Thoracic aorta (tissue), 2 donors: ENCODE measurements at places on chromosomes 12 and 14.

GRCh38 chr12:121467638-121468498, 68.0 kb downstream of the RNF34 start:
- DNase-seq: peak; percentile 10

- DNase-seq: no peak
Measured at GRCh38 chr14:55201219-55202101, 10.1 kb upstream of the DLGAP5 start.

DNA sequence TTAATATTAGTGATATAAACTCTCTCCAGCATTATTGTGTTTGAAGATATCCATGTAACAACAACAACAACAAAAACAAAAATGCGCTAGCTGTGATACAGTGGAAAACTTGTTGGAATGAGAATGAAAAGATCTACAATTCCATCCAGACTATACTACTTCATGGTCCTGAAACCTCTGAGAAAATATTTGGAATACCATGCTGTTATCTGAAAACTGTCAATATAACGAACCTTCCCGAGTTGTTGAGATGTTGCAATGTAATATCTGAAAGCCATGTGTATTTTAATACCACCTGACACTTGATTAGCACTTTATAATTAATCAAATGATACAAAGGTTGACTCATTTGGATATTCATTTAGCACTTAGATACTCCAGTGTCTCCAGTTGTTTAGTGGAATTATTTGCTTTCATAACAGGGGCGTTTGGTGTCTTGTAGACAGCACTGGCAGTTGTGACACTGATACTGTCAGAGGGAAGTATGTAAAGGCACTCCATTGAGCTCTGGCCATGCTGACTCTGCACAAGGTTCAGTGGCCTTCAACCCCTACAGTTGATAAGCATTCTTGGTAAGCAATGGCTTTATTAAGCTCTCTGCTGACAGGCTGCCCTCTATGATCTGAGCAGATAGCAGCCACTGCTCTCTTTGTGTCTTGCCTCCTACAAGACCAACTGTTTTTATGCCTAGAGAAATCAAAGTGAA, 447.1 kb upstream of the SEL1L start:
- DNase-seq: no peak

GRCh38 chr14:98840091-98840490, 431.9 kb downstream of the BCL11B start:
- DNase-seq: no peak

DNA sequence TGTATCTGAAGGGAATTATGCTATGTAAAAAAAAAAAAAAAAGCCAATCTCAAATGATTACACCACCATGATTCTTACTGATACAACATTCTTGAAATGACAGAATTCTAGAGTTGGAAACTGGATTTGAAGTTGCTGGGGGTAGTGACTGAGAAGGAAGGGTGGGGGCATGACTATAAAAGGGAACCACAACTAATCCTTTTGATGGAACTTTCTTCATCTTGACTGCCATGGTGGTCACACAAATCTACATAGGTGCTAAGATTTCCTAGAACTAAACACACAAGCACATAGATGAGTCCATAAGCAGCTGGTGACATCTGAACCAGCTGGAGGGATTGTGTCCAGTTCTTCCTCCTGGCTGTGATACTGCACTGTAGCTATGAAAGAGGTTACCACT, 51.4 kb downstream of the CLMN start:
- no peak for DNase-seq

- DNase-seq: no peak
Measured at GRCh38 chr14:94653321-94653720, 41.1 kb downstream of the SERPINA3 start.

DNA sequence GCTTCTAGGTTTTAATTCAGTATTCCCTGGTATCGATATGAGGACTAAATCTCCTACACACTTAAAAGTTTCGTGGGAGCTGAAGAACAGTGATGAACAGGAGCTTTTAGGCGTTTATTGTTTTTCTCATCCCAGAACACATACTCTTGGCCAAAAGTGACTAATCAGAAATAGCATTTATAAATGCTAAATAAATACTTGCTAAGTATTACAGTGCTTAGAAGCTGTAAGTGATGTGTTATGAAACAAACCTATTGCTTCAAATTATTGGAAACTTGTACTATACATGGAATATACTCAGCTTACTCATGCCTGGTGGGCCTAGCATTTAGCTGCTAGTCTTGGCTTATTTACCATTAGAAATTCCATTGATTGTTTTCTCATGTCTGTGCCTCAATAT, 24.9 kb downstream of the FRS2 start:
- no peak for DNase-seq

- DNase-seq: no peak
Measured at GRCh38 chr12:96442906-96443305, 42.7 kb upstream of the CDK17 start.

DNA sequence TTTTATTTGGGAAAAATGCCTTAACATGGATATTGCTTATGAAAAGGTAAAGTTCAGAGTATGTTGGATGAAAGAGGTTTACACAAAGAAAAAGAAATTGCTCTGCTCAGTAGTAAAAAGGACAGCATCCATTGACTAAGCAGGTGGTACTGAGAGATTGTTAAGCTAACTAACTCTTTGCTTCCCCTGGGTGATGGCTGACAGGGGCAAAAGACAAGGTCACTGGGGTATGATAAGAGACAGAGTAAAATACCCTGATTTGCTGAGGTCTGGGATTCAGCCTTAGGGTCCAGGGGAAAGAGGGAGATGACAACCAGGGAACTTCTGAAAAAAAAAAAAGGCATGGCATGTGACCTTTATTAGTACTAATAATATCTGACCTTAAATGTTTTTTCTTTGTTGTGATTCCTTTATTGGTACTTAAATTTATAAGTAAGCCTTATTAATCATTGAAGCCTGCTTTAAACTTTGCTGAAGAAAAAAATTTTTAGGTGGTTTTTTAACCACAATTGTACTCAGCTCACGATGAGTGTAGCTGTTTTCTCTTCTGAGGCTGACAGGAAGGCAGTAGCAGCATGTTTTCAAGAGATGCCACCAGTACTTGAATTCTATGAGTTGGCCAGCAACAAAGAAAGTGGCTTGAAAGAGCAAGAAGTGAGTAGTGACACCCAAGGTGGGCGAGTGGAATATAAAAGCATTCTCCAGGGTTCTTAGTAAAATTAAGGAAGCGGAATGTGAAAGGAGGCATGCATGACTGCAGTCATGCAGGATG, 43.7 kb upstream of the KITLG start:
- no peak for DNase-seq

DNA sequence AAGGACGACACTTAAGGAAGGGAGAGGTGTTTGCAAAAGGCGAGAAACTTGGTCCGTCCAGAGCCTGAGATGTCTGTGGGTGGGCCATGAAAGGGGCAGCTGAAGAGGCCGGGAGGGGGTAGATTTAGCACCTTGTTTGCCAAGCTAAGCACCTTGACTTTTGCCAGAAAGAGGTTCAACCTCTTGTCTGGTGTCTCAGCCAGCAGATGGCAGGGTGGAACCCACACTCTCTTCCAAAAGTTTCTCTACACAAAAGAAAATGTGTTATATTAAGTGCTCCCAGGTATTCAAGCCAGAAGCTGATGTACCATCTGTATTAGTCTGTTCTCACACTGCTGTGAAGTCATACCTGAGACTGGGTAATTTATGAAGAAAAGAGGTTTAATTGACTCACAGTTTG, 69.9 kb downstream of the SUDS3 start:
- no peak for DNase-seq

GRCh38 chr14:91888641-91889476, 21.5 kb upstream of the TC2N start:
- DNase-seq: no peak

- no peak for DNase-seq
Measured at GRCh38 chr12:48903982-48904411, 21.3 kb downstream of the FKBP11 start.

DNA sequence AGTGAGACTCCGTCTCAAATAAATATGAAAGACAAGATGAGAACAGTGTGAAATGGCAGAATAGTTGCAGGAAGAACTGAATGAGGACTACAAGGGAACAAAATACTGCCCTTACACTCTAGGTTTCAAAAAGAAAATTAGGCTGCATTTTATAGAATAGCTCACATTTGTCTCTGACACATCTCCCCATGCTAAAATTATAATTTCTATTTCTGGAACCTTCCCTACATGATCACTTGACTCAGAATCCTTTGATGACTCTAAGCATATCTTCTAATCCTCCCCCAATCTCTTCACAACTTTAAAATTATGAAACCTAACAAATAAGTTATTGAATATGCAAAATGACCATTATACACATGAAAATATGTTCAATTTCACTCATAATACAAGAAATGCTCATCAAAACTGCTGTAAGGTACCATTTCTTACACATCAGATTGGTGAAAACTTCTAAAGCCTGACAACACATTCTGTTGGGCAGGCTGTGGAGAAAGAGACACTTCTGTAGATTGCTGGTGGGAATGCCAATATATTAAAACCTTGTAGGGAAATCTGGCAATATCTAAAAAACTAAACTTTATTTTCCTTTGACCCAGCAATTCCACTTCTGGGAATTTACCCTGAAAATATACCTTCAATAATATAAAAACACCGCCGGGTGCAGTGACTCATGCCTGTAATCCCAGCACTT, 4.3 kb upstream of the HIGD1C start:
- no peak for DNase-seq

DNA sequence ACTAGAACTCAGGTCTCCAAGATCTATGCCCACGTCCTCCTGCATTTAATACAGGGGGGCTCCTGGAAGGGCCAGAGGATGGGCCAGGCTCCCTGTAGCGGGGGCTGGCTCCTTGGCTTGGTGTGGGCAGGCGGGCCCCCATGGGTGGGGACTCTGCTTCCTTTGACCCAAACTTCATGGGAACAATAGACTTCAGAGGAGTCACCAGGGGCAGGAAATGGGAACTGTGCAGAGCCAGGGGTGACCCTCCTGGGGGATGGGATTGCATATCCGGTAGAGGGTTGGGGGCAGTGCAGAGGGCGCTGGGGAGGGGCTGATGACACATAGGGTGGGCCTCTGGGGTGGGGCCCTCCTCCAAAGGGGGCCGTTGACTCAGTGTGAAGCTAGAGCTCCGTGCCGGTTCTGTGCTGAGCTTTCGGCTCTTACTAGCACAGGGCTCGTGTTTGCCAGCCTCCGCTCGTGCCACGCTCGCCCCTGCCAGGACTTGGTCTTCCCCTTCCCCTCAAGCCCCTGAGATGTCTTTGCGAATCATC, 4.6 kb downstream of the TEAD4 start:
- DNase-seq: no peak

- no peak for DNase-seq
Measured at GRCh38 chr12:56007564-56008559, 10.8 kb downstream of the SUOX start.

DNA sequence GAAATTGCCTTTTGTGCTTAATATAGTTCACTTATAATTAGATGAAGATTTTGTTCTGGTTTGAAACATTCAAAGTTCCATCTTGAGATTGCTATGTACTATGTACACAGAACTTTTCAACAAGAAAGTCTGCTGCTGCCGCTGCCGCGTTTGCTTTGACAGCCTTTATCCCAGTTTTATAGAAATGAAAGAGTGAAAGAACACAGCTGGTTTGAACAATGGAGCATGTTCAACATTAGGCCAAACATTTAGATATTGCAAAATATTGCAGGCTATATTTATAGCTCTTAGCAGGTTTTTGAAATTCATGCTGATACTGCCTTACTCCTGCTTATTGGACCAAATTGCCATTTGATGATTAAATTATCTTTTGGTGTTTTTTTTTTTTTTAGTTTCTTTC, 299.8 kb upstream of the PRKD1 start:
- DNase-seq: no peak

DNA sequence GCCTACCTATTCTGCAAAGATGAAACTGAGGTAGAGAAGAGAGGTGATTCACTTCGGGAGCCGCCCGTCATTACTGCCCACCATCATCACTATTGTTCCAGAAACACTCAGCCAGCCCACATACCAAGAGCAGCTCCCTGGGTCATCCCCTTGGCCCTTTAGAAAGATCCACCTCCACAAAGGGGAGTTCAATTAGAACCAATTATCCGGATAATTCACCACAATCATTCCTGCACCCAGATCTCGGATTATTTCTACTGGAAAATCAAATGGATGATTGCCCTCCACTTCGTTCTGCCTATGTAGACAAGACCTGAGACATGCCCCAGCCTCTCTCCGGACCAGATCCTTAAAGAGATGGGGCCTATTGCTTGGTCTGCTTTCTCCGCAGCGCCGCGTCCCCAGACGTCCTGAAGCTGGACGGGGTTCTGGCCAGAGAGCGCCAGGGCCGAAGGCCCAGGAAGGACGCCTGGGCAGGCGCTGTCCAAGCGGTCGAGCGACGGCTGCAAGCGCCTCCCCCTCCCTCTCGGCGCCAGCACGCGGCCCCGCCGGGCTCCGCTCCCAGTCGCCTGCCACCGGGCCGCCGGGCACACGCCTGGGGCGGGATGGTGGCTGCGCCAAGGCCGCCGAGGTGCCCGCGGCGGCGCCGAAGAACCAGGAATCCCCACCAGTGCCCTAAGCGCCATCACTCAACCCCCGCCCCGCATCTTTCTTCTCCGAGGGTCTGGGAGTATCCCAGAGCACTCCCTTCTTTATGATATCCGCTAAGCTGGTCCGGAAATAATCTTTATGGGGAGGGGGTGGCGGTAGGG, 1.3 kb upstream of the ASCL1 start:
- DNase-seq: no peak

GRCh38 chr12:2944401-2945047, 14.7 kb upstream of the TEAD4 start:
- no peak for DNase-seq

DNA sequence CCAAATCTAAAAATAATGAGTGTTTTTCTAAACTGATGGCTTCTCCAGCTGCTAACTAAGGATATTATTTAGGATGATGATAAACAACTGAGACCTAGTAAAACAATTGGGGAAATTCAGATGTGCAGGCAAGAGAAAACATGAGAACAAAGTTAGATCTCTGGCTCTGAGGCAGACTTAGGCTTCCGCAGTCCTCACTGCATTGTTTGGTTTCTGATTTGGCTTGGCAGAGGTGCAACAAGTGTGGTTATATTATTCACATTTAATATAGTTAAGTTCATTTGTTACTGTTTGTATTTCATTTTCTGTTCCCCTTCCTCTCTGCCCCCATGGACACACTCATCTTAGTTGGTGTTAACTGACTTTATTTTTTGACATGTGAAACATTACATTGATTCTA, 30.2 kb upstream of the NR1H4 start:
- no peak for DNase-seq

GRCh38 chr12:99906786-99907579, 77.8 kb downstream of the ANKS1B start:
- DNase-seq: no peak

- DNase-seq: no peak
Measured at GRCh38 chr12:27076928-27077327, 5.5 kb downstream of the C12orf71 start.

DNA sequence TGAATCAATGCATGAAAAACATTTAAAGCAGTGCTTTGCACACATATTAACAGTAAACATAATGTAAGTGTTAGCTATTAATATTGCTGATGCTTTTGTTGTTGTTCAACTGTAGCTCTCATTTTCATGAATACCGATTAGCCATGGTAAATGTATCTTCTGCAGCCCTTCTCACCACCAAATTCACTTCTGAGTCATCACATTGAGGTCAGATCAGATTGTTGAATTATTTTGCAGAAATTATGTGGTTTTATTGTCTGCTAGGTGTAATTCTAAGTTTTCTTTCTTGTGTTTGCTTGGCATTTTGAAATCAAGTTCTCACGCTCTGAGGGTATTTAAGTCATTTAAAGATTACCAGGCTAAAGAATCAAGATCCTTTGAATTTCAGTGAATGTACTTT, 74.6 kb downstream of the AKAP6 start:
- no peak for DNase-seq
